T-helper 2 cell (primary cell): ENCODE measurements at places on chromosomes 7 and 10.

- DNase-seq = no peak
Observed at GRCh38 chr10:124250506-124250905, 157.1 kb upstream of the CHST15 start.

DNA sequence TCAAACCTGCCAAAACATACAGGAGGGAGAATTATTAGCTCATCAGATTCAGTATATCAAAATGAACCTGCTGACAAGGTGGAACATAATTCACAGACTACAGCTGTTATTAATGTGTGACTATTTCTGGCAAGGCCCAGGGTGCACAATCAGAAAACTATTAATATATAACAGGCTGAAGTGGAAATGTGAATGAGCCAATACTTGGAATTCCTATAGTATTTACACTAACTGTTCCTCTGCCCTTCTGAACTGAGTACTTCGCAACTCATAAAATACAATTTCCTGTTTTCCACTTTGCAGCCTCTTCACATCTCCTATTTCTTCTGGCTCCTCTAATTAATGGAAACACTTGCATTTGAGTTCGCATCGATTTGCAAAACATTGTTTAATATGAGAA is 330.8 kb downstream of the DPP6 start:
- DNase-seq = no peak

DNA sequence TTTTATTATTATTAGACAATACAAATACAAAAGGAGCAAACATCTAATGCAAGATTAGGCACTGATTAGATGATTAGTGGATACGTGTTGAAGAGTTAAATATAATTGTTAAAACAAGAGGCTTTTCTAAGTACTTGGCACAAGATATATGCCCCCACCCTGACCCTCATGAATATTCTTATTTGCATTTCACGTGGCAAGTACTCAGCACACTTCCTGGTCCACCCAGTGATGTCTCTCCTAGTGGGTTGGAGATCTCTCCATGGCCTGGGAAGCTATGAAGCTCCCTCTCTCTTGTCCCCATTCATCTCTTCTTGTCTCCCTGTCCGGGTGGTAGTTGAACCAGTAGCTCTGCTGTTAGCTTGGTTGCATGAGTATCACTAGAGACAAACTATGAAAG is 375.3 kb downstream of the ADRA2A start:
- no peak for DNase-seq

GRCh38 chr7:36820527-36821170 is 96.4 kb upstream of the AOAH start:
- DNase-seq = no peak

DNA sequence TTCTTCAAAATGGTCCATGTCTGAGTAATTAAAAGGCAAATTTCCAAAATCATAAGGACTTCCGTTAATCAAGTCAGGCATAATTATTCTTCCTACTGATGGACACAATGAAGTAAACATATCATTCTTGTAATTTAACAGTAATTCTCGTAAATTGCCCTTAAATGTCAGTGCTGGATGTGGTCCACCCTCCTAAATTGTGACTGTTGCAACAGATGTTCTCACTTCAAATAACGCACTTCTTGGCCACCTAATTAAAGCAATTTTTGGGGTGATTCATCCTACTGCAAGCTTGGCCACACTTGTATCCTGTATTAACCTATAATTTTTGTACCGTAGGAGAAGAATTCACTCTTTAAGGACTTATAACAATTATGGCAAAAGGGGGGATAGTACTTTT is 1.9 kb downstream of the COL1A2 start:
- no peak for DNase-seq

- DNase-seq = no peak
Observed at GRCh38 chr7:137324796-137325696, 18.5 kb downstream of the PTN start.
